Fibroblast of lung (primary cell): ENCODE measurements at places on chromosomes 6 and 20. TPM values are rescaled to one million over a fixed set of nuclear protein-coding genes. Genes with fewer than 3 reads are reported as not detected.

GRCh38 chr6:4466261-4466660 is 309.9 kb upstream of the CDYL start:
- no peak overlapping the region for H3K4me3 ChIP-seq
- no peaks in the 10 kb centered on the region for H3K27me3 ChIP-seq
- no peaks in the 10 kb centered on the region for H3K4me1 ChIP-seq
- H3K27ac ChIP-seq = no peak overlapping the region
- DNase-seq = peak; percentile 53

The CCN6 gene
- not detected in 2 replicates for total RNA-seq

The HLA-DOB gene
- under 0.01 and 0.26 TPM in 2 replicates for total RNA-seq

The SOX4 gene
- 38.1 and 41.9 TPM in 2 replicates for total RNA-seq

DNA sequence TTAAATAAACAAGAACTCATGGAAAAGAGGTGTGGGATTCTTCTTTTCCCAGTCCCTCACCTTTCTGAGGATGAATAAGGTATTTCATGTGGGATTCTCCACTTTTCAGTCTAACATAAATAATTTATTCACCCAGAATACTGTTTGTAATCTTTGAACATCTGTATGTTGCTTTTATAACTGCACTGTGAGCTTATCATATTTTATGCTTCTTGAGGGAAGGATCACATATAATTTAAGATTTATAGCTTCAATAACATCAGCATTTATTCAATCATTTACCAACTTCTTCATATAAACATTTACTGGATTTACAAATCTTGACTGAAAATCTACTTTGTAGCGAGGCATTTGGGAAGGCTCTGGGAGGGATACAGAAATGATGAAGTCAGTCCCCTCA is 154.2 kb upstream of the KCNK16 start:
- H3K36me3 ChIP-seq = no peaks in the 10 kb centered on the region
- no peaks in the 10 kb centered on the region for H3K4me1 ChIP-seq
- no peaks in the 10 kb centered on the region for H3K27me3 ChIP-seq
- H3K27ac ChIP-seq = no peak overlapping the region
- no peak overlapping the region for H3K4me3 ChIP-seq
